ENCODE measurements at places on chromosomes 1 and 21. TPM values are rescaled to one million over a fixed set of nuclear protein-coding genes. Genes with fewer than 3 reads are reported as not detected.

GRCh38 chr21:26212220-26212619 lies 41.6 kb upstream of the APP start:
- DNase-seq: no peak

GRCh38 chr1:94903280-94904009 lies 23.5 kb downstream of the CNN3 start:
- no peak for DNase-seq

- DNase-seq: no peak
Measured at GRCh38 chr1:203167026-203167912, 8.4 kb downstream of the MYBPH start.

DNA sequence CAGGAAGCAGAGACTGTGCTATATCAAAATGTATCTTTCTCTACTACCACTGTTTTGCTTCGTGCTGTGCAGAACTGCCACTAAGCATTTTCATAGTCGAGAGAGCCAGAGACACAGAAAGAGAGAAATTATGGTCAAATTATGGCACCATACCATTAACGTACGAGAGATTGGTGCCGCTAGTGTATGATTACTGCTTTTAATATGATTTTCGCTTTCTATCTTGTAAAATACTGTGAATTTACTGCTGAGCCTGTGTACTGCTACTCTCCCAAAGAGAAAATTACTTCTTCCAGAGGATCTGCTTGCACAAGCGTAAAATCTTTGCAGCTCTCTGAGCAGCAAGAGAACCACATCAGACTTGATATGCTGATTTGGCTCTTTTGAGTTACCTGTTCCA lies 71.1 kb upstream of the ZNF281 start:
- DNase-seq: no peak

DNA sequence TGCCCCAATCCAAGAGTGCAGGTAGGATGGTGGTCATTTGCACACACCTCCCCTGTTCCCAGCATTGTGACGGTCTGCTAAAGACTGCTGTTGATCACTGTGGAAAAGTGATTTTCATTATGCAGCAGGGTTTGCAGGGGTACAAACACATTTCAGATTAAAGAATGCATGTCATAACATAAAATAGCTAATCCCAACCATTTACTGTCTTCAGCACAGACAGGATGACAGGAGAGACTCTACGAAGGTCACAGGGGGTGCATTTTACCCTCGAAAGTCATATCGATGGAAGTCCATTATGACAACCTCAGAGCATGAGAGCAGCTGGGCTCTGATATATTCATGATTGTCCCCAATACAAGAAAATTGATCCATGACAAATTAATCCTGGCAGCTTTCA lies 302.6 kb downstream of the AJAP1 start:
- peak; percentile 1 for DNase-seq

- DNase-seq: no peak
Measured at GRCh38 chr1:235113183-235113917, 15.3 kb downstream of the TOMM20 start.

GRCh38 chr1:59015708-59016107 lies 231.9 kb upstream of the JUN start:
- DNase-seq: no peak

DNA sequence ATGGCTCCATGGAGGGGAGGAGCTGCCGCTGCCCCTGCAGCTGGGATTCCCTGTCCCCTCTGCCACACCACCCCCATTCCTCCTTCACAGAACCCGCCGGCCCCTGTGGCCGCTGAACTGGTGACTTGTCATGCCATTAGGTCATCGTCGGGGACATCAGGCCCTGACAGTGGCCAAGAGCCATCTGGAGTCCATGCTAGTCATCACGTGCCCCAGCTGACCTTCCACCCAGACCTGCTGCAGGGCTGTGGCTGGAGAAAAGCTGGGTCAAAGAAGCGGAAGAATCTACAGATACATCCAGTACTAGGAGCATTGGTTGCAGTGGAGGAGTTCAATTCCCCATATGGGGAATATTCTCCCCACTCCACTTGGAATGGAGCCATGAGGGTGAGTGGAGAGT lies 78.1 kb downstream of the KCNJ15 start:
- no peak for DNase-seq

DNA sequence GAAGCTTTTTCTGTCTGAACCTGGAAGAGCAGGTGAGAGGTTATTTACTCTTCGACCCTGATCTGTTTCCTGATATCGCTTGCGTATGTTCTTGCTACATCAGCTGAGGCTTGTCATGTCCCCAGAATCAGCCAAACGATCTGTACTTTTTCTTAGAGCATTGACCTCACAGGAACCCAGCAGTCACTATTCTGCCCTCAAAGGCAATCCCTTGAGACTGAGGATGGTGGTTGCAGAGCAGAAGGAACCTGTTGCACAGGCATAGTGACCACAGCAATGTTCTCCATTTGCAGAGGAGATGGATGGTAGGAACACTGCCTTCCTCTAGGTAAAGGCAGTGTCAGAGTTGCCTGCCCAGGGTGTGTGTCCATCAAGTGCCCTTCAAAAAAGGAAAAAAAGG lies 11.3 kb upstream of the LACTBL1 start:
- no peak for DNase-seq

DNA sequence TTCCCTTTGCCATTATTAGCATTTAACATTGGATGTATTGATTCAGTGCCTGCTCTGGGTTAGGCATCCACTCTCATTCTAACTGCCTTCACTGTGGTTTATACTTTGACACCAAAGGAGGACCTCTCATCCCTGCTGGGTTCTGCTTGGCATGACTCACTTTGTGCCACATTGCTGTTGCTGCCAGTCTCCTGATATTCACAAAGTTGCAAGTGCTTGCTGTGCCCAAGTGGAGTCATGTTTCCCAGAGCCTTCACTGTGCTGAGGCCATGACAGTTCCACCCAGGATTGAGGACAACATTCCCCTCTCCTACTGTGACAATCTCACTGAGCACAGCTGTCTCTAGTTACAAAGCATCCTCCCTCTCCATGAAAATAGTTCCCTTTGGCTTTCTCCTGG lies 519.9 kb upstream of the USP24 start:
- DNase-seq: no peak

DNA sequence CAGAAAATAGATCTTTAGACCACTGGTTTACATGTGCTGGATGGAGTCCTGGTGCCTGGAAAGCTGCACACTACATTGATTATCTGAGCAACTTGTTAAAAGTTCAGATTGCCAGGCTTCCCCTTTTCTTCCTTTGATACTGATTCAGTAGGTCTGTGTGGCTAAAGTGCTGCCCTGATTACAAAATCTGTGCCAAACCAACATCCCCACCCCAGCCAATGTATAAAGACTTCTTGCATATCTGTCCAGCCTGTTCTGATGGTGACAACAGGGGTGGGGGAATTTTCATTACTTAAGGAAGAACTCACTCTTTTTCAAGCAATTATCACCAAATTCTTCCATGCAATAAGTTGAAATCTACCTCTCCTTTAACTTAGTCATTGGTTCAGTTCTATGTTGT lies 135.5 kb downstream of the TNFSF18 start:
- no peak for DNase-seq

- DNase-seq: no peak
Measured at GRCh38 chr1:110393691-110394492, 3.1 kb upstream of the SLC16A4 start.

The PPCS gene
- 55.9 TPM for total RNA-seq

DNA sequence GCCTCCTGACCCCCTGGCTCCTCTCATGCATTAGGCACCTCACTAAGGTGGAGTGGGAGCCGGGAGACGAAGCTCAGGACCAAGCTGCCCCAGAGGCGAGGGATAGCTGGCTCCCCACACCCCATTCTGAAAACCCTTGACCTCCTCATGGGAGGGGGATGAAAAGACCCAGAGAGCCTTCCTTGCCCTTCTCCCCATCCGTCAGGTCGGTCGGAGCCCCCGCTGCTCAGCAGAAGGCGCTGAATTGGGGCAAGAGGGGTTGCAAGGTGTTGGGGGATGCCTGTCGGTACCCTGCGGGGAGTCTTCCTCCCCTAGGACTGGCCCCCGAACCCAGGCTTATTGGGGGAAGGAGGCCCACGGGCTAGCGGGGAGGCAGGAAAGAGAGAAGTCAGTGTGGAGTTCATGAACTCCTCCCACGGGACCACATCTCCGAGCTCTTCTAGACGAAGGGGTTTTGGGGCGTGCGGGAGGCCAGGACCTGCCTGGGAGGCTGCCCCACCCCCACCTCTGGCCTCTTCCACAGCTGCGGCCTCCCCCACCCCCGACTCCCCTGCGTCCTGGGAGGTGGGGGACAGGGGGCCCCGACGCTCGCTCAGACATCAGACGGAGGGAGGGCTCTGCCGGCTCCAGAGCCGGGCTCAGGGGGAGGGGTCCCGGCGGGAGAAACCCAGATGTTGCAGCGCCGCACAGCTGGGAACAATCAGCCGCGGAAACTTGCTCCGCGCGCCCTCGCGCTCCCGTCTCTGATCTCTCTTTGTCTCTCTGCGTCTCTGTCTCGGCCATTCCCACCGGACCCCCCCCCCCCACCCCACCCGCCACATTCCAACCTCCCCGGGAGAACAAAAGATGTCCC lies 719 bp downstream of the MFAP2 start:
- no peak for DNase-seq

The LHX4 gene
- total RNA-seq: not detected

DNA sequence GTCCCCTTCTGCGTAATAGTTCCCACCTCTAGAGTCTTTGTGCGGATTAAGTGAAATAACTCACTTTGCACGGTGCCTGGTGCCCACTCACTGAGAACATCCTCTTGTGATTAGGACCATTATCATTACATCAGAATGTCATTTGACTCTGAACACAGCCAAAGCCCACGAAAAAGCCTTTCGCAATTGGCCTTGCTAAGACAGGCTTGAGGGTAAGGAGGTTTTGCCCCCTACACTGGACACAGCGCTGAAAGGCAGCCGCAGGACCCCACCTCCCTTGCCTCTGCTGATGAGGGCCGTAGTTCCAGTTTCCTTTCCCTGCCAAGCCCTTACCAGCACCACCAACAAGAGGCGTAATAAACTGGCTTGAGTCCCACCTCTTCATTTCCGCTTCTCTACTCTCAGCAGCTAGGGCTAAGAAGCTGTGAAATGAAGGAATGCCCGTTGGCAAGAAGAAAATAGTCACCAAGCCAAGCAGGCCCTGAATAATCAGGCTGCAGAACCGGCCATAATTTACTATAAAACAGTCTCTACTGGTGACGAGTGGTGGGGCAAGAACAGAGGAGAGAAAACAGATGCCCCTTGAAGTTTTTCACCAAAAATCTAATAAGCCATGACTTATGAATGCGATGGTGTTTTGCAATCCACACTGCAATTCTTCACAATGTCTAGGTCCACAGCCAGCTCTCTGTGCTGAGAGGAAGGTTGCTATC lies 53.1 kb downstream of the SH3GLB1 start:
- DNase-seq: peak; percentile 81

DNA sequence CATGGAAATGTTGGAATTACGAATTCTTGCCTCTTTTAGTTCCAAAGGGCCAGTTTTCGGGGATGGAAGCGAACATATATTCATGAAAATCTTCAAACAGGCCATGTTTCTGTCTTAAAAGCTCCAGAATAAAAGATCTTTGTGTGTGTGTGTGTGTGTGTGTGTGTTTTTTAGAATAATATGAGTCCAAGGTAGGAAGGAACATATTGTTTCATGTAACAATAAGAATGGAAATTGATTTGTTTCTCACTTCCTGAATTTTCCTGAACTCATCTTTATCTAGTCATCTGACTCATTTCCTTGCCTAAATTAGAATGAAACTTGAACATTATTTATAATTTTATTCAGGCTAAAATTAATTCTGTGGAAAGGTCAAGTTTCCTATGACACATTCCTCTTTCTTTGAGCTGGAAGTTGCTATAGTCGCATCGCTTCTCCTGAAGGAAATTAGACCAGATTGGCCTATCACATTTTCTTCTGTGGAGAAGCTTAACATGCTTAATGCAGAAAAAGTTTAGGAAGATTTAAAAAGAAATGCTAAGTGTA lies 805.1 kb upstream of the ADAMTS5 start:
- DNase-seq: no peak

GRCh38 chr1:228871314-228872061 lies 136.2 kb downstream of the RHOU start:
- DNase-seq: no peak

GRCh38 chr1:26122988-26123973 lies 11.7 kb downstream of the PDIK1L start:
- no peak for DNase-seq

The PGBD5 gene
- 0.56 TPM for total RNA-seq

GRCh38 chr1:36769886-36770830 lies 264.2 kb downstream of the GRIK3 start:
- DNase-seq: peak; percentile 28

GRCh38 chr1:54403405-54403804 lies 2.8 kb downstream of the SSBP3 start:
- DNase-seq: peak; percentile 2

- DNase-seq: peak; percentile 85
Measured at GRCh38 chr1:172662464-172663109, 3.7 kb downstream of the FASLG start.

The MTARC1 gene
- total RNA-seq: 9.2 TPM

- DNase-seq: no peak
Measured at GRCh38 chr1:21818656-21819055, 6.6 kb downstream of the LDLRAD2 start.

The TNNI3K gene
- total RNA-seq: 5.2 TPM

The PDC gene
- total RNA-seq: not detected

- DNase-seq: no peak
Measured at GRCh38 chr1:26998429-26999300, 5.2 kb downstream of the TRNP1 start.

The BECN2 gene
- total RNA-seq: not detected

The ERO1B gene
- 10.5 TPM for total RNA-seq

GRCh38 chr1:61436491-61437120 lies 288.3 kb downstream of the TM2D1 start:
- no peak for DNase-seq

The NBPF4 gene
- not detected for total RNA-seq

- no peak for DNase-seq
Measured at GRCh38 chr1:196723325-196724185, 51.1 kb upstream of the CFHR3 start.

GRCh38 chr1:76881762-76882161 lies 14.5 kb downstream of the ST6GALNAC5 start:
- DNase-seq: no peak

GRCh38 chr1:31515056-31515775 lies 61.1 kb upstream of the TINAGL1 start:
- no peak for DNase-seq

The BMP8B gene
- 0.24 TPM for total RNA-seq

The TCP10L gene
- total RNA-seq: 0.48 TPM

DNA sequence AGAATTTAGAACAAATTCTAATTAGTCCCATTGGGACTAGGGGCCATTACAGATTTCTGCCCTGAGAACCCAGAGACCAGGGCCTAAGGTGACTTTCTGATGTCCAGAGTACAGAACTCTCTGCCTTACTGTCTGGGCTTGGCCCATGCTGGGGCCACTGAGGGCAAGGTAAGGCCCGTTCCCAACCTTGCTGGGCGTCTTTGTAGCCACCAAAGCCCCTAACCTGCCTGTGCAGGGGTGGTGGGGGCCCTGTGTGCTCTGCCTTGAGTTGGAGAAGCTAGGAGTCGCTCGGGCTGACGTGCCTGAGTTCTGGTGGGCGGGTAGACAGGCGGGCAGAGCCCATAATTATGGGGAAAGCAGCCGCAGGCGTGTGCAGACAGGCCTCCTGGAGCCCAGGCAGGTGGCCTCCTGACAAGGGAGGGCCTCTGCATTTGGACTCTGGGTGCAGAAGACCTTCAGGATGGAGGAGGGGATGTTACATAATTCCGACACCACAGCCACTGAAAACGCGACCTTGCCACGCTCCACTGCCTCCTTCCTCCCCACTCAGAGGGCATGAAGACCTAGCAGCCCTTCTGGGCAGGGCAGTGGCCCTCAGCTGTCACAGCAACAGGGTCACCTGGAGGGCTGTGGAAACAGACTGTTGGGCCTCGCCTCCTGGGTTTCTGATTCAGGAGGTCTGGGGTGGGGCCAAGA lies 239.9 kb upstream of the TMEM51 start:
- no peak for DNase-seq

- no peak for DNase-seq
Measured at GRCh38 chr1:66505671-66506392, 28.1 kb upstream of the SGIP1 start.

Measured in posterior vena cava (tissue), 2 donors.